CD4-positive, CD25-positive, alpha-beta regulatory T cell (primary cell): ENCODE measurements at places on chromosomes 6 and 20. TPM values are rescaled to one million over a fixed set of nuclear protein-coding genes. Genes with fewer than 3 reads are reported as not detected.

GRCh38 chr20:56929606-56930005, 300.5 kb downstream of the TFAP2C start:
- H3K27ac ChIP-seq, result no peak overlapping the region
- peaks cover 26% of the 10 kb centered on the region for H3K27me3 ChIP-seq
- no peak for DNase-seq
- no peaks in the 10 kb centered on the region for H3K4me1 ChIP-seq
- H3K4me3 ChIP-seq, result no peak overlapping the region
- no peaks in the 10 kb centered on the region for H3K36me3 ChIP-seq

- no peak overlapping the region for H3K4me3 ChIP-seq
- no peaks in the 10 kb centered on the region for H3K4me1 ChIP-seq
- no peak overlapping the region for H3K27ac ChIP-seq
- peak; percentile 19 for DNase-seq
- no peaks in the 10 kb centered on the region for H3K36me3 ChIP-seq
These were observed 25.8 kb downstream of the CBFA2T2 start for GRCh38 chr20:33515569-33516216.

GRCh38 chr6:112831022-112831421, 483.9 kb downstream of the RFPL4B start:
- no peak for DNase-seq
- H3K27me3 ChIP-seq, result no peaks in the 10 kb centered on the region
- H3K4me3 ChIP-seq, result no peak overlapping the region
- H3K36me3 ChIP-seq, result no peaks in the 10 kb centered on the region
- H3K4me1 ChIP-seq, result no peaks in the 10 kb centered on the region
- no peak overlapping the region for H3K27ac ChIP-seq

The SLC17A3 gene
- 0.31 TPM for polyA plus RNA-seq

DNA sequence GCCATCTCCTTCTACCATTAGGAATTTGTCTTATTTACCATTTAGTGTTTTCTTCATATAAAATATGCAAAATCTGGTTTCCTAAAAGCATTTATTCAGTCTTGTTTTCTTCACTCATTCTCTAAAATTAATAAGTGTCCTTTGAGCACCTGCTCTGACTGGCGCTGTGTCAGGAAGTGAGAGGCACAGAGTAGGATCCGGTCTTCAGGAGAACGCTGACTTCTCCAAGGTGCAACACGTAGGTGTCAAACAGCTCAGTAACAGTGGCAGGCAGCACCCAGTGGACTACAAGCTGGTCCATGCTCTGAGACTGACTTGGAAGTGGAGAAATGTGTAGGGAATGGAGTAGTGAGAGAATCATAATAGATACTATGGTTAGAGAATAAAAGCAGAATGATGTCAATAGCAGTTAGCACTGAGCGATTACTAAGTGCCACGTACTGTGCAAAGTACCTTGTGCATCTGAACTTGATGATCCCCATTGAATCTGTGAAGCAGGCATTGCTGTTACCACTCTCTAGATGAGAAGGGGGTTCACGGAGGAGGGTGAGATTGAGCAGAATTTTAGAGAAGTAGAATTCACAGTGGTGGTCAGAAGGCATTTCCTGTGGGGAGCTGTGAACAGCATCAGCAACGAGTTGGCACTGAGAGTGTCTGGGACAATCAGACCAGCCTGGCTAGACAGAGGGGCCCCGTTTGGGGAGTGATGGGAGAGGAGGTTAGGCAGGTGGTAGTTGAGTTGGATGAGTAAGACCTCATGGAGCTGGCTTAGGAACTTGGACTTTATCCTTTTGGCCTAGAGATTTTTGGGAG, 569.8 kb downstream of the QKI start:
- no peaks in the 10 kb centered on the region for H3K4me1 ChIP-seq
- no peaks in the 10 kb centered on the region for H3K27me3 ChIP-seq
- no peaks in the 10 kb centered on the region for H3K36me3 ChIP-seq
- DNase-seq, result no peak
- H3K4me3 ChIP-seq, result no peak overlapping the region

DNA sequence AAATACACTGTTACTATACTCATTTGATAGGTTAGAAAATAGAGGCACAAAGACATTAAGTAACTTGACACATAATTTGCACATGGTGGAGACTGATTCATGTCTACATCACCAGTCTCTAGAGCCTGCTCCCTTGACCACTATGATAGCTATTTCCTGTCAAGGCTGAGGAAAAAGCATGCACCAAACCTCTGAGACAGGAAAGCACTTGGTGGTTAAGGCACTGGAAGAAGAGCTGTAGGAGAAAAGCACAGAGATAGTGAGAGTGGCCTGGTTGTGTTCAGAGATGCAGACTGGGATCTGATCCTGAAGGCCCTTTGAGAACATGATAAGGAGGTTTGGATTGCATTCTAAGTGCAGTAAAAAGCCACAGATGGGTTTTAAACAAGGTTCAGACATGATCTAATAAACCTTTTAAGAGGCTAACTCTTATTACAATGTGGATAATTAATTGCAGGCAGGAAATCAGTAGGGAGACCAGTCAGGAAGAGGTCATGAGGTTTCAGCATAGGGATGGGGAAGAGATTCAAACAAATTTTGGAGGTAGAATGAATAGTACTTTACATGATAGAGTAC, 168.9 kb downstream of the PHF3 start:
- no peaks in the 10 kb centered on the region for H3K4me1 ChIP-seq
- no peak overlapping the region for H3K4me3 ChIP-seq
- no peaks in the 10 kb centered on the region for H3K36me3 ChIP-seq
- no peak overlapping the region for H3K27ac ChIP-seq

DNA sequence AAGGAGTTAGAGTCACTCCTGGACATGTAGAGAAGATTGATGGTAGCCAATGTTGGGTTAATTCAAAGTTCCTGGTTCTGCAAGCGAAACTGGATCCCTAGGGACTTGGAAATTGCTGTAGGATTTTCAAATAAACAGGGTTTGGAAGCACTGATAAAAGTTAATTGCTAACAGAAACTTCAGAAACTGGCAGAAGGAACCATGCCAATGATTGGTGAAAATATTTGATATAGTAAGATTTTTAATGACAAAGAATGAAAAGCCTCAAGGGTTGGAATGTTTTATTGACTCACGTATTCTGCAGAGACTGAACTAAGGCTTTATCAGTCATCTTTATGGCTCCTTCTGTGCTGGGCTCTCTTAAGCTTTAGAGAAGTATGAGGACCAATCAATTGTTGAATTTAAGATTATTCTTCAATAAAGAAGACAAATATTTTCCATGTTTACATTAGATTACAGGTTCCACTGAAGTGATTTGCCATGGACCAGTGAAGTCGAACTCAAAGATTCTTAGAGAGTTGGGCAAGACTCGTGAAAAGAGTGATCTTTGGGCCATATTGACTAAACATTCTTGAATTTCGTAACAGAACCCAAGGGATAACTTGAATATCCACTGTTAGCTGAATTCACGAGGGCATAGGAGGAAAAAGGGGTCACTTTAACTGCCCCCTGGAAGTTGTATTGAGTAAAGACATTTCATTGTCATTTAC, 371.4 kb downstream of the HDGFL1 start:
- H3K27me3 ChIP-seq, result no peaks in the 10 kb centered on the region
- no peak for DNase-seq
- no peak overlapping the region for H3K27ac ChIP-seq
- no peak overlapping the region for H3K4me3 ChIP-seq
- H3K36me3 ChIP-seq, result no peaks in the 10 kb centered on the region
- H3K4me1 ChIP-seq, result no peaks in the 10 kb centered on the region

The NOTCH4 gene
- polyA plus RNA-seq, result not detected

DNA sequence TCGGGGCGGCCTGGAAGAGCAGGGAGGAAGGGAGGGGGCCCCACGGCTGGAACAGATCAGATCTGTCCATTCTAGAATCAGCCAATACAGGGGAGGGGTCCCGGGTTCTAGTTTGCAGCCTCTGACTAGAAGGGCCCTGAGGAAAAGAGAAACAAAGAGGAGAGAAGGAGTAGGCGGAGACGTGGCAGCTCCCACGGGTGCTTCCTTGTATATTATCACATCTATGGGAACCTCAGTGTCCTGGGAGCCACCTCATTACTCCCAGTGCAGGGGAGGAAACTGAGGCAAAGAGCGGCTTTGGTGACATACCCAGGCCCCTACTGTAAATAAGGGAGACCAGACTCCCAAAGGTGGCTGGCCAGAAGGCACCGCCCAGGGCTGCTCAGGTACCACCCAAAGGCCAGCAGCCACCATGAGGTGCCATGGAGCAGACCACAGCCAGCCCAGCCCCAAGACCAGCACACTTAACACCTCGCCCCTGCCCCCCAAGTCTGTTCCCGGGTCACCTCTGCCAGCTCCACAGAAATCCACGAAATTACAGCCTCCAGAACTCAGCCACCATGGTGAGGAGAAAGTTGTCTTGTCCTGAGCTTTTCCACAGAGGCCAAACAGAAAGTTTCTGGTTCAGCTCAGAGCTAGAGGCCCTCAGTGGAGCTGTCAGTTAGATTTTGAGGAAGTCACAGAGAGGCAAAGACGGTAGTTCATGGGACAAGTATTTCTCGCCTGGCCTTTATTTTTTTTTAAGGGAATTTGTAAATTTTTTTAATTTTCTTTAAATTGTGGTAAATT, 2.1 kb downstream of the ZC3H12D start:
- no peak for DNase-seq
- peaks cover 79% of the 10 kb centered on the region for H3K4me1 ChIP-seq
- H3K36me3 ChIP-seq, result peaks cover 7% of the 10 kb centered on the region
- H3K4me3 ChIP-seq, result peak overlapping the region; percentile 97
- peak overlapping the region; percentile 98 for H3K27ac ChIP-seq

DNA sequence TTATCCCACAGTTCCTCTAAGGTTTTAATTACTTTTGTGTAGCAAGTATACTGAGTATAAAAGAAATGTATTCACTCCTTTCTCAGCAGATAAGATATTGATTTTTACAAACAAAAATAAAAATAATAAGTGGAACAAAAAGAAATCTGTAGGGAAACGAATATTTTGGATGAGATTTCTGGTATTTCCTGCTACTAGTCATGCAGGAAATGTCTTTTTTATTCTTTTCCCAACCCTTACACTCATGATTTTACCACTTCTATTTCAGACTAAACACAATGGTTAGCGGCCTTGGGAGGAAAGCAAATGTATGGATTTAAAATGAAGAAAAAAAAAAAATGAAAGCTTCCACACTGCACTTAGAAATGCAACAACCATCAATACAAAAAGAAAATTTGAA, 580.5 kb upstream of the MARCKS start:
- H3K27ac ChIP-seq, result no peak overlapping the region
- H3K4me3 ChIP-seq, result no peak overlapping the region
- no peak for DNase-seq
- H3K36me3 ChIP-seq, result no peaks in the 10 kb centered on the region

DNA sequence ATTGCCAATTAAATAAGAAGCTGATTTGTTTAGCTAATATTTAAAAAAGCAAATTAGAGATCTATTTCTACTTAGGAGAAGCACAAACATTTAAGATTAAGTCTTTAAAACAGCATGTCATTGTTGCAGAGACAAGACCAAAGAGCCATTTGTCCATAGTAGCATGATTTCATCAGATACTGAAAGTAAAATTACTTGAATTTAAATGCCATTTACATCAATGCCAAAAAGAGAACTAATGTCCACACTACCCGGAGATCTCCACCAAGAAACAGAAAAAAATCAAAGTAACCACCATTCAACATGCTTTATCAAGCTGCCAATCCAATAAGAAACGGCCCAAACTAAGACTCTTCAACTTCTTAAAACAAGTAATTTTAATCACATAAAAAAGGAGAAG, 15.7 kb downstream of the AURKA start:
- H3K36me3 ChIP-seq, result no peaks in the 10 kb centered on the region
- H3K27me3 ChIP-seq, result no peaks in the 10 kb centered on the region
- H3K4me3 ChIP-seq, result peak overlapping the region; percentile 22
- DNase-seq, result no peak
- no peak overlapping the region for H3K27ac ChIP-seq
